SJSA1 (cell line): ENCODE measurements at places on chromosomes 2 and 18. TPM values are rescaled to one million over a fixed set of nuclear protein-coding genes. Genes with fewer than 3 reads are reported as not detected.

GRCh38 chr2:101430156-101430555, 42.9 kb upstream of the CREG2 start:
- DNase-seq = no peak

GRCh38 chr18:11981543-11982366, 448 bp downstream of the IMPA2 start:
- no peak for DNase-seq

FNDC4 gene
- 2.2 and 3.9 TPM in 2 replicates for total RNA-seq

DNA sequence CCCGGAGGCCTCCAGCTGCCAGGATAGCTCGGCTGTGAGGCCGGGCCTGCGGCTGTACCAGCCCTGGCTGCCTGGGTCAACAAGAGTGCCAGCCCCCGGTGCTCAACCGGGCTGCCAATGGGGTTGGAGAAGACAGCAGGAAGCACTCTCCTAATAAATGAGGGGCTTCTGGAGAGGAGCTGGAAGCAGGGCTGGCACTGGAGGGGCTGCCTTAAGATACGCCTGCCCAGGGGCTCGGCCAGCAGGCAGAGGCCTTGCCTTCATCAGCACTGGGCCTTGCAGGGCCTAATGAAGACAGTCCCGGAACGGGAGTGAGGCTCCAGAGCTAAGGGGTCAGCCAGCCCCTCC, 73.6 kb downstream of the TEX51 start:
- no peak for DNase-seq

LYPD1 gene
- total RNA-seq = 75.9 and 91.4 TPM in 2 replicates

DNA sequence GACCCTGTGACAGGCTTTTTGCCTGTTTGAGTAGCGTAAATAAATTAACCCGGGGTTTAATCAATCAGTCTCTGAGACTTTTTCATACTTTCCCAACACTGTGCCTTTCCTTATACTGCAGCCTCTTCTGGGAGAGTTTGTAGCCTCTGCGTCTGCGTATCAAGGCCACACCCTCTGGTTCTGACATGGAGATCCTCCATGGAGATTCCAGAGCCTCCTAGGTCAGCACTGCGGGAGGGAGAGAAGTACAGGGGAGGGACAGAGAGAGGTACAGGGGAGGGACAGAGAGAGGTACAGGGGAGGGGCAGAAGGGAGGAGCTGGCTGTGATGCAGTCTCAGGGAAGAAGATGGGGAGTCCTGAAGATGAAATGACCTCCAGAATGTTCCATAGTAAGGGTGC, 166.0 kb downstream of the ARL4C start:
- DNase-seq = no peak

- no peak for DNase-seq
These were observed 153.0 kb upstream of the ID2 start for GRCh38 chr2:8528863-8529262.

GLB1L gene
- total RNA-seq = 0.53 and 3.6 TPM in 2 replicates

DNA sequence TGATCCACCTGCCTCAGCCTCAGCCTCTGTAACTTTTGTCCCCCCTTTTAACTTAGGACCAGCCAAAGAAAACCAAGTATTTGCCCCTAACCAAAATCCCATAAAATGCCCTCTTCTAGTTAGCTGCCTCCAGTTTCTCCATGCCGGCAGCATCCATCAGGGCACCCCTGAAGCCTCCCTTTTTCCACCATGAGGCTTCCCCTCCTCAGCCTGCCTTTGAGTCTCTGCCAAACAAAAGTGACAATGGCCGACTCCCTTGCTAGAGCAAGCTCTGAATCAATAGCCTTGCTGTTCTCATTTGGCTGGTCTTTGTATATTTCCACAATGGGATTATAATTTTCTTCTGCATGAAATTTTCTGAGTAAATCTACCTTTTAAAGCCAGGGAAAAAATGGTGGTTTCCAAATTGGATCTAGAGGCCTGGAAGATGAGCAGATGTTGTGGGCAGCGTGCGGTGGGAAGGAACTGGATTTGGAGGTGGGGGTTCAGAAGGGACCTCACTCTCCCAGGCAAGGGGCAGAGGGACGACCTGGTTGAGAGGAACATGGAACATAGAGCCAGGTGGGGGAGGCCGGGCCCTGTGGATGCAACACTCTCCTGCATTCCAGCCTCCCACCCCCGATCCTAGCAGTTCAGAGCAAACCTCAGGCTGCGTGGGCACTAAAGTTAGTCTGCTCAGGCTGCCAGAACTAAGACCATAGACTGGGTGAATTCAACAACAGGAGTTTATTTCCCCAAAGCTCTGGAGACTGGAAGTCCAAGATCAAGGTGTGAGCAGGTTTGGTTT, 80.6 kb downstream of the HS6ST1 start:
- DNase-seq = peak; percentile 32
